ENCODE measurements at places on chromosomes 13 and 19.

GRCh38 chr19:5774921-5775320 is 9.6 kb downstream of the PRR22 start:
- no peak for DNase-seq

GRCh38 chr13:68261105-68261504 is 1031.0 kb upstream of the PCDH9 start:
- no peak for DNase-seq

DNA sequence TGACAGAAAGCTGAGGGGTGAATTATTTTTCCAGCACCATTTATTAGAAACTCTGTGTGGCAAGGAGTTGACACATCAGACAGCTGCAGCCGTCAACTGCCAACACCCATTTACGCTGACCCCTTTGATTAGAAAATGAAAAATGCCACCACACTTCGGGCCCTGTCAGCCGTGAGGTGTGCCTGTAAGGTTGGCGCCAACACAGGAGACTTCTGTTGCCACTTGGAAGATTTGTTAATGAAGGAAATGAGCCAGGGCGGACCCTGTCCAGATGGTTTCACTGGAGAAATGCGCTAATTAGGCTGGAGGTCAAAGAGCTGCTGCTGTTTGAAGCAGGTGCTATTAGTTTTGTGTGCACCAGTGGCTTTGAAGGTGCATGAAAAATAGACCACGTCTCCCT is 297.5 kb downstream of the MTUS2 start:
- DNase-seq, result no peak

DNA sequence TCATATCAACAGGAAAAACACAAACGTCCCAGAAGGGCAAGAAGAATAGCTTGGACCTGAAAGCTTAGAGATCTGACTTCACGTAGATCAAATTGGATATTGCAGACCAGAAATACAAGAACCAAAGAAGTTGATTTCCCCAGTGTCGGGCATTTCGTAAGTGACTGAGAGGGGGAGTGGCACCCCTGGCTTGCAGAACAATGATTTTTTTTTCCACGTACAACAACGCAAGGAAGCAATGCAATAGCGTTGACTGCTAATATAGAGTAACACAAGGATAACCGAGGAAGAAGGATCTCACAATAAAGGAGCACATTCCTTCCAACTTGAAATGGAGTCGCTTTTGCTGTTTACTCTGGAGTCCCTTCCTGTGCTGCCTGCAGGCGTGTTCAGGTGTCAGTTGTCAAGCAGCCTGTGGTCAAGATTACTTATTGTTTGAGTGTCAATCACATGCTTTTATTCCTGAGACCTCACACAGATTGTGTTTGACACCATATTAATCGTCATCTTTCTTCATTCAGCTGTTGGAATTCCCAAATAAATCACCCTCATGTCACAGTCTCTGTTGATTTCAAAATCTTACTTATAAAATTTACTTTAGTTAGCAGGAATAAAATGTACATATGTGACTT is 139.4 kb downstream of the FREM2 start:
- DNase-seq, result no peak

- DNase-seq, result no peak
Observed at GRCh38 chr19:10230173-10230860, 814 bp downstream of the S1PR2 start.

DNA sequence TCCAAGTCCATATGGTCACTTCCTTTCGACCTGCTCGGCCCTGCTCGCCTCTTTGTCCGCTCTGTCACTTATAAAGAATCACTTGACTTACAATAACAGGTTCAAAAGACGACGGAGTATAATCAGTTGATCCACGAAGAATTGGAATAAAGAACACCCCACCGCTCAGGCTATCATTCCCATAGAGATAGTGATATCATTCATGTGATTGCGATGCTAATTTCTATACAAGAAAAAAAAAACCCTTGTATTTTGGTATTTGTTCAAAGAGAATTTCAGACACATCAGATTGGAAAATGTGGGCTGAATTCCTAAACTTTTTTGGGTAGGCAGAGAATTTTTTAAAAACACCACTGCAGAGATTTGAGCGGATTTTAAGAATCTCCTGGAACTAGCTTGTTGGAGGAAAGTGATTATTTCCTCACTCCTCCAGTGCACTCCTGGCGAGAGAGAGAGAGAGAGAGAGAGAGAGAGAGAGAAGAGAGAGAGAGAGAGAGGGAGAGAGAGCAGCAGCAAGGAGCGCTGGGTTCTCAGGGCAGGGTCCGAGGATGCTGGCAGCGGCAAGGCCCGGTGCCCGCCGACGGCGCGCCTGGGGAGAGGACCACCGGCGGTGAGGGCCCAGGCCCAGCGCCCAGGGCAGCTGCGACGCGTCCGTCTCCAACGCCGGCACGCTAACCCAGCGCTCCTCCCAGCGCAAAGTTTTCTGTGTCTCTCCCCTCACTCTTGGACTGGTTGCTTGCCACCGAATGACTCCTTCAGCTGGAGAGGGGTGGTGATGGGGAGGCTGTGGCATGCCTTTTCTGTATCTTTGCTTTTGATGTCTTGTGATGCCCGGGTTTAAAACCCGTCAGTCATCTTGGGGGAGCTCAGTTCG is 149.0 kb upstream of the ZNF536 start:
- DNase-seq, result no peak
